Umbilical cord (tissue), 2 donors: ENCODE measurements at places on chromosomes 1 and 21. TPM values are rescaled to one million over a fixed set of nuclear protein-coding genes. Genes with fewer than 3 reads are reported as not detected.
A peak's percentile ranks its signal among the peaks of the same experiment; 100 is the strongest.

Gene DIO1
- total RNA-seq = not detected

Gene ROR1
- total RNA-seq = 22.4 TPM

Gene FAM151A
- total RNA-seq = not detected

Gene INAVA
- 3.6 TPM for total RNA-seq

Gene SLC45A1
- total RNA-seq = 1.2 TPM

Gene DRAXIN
- total RNA-seq = 1.4 TPM

Gene HJV
- total RNA-seq = not detected

Gene OTUD7B
- total RNA-seq = 16.4 TPM

- DNase-seq = no peak
These were observed 1.8 kb downstream of the OR10J1 start for GRCh38 chr1:159441360-159441759.

GRCh38 chr1:85584923-85585322 lies 4.4 kb downstream of the CCN1 start:
- no peak for DNase-seq

DNA sequence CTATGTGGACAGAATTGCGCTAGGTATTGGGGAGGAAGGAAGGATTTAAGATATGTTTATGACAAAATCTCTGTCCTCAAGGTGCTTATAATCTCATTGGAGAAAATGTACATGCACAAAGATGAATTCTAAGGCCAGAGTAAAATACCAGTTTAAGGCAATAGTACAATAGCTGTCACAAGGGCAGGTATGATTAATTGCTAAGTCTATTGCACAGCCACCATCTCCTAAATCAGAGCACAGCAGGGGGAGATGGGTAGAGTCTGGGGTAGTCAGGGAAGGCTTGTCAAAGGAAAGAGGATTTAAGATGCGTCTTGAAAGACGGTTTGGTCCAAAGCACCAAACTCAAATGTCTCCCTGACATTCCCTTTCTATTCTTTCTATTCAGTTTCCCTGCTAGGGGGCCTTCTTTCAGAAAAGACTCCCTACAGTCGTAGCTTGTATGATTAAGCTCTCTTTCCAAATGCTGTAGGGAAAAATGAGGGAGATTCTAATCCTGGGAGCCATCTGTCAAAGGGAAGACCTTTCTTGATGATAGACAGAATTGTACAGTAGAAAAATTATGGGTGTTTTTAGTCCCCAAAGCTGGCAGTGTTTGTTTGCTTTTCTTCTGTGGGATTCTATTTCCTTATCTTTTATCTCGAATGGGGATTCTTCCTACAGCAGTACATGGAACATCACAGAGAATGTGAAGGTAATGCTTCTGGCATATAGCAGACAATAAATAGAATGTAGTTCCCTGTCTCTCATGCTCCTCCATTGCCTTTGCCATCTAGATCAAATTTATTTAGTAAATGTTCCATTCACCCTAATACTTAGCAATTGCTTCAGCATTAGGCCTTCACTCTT lies 107.6 kb upstream of the NFIA start:
- DNase-seq = no peak

DNA sequence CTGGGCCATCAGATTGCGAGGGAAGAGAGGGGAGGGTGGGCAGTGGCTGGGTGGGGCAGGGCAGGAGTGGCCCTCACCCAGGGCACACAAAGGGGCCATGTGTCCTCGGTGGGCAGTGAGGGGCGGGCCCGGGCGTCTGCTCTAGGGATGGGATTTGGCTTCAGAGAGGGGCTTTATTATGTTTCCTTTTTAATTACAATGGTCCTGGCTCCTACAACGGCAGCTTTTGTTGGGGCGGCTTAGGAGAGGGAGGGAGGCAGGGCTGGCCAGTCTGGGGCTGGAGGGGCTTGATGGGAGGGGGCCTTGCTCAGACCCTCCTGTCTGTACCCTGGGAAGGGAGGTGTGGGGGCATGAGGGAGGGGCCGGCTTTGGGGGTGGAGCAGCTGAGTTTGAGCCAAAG lies 102.8 kb upstream of the WNT4 start:
- no peak for DNase-seq

- DNase-seq = no peak
These were observed 61.1 kb downstream of the UBE2T start for GRCh38 chr1:202280595-202280994.

DNA sequence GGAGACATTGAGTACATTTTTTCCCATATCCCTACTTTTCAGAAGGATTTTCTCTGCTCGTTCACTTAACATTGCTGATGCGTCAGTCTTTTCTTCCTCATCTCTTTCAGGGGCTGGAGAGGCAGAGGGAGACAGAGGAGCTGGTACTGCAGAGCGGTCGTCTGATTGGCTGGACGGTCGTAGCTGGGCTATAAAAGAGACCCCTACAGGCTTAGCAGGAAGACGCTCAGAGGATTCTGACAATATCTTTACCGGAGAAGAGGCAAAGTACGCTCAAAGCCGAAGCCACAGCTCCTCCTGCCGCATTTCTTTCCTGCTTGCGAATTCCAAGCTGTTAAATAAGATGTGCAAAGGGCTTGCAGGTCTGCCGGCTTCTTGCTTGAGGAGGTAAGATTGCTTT lies at the start of gene RGS4:
RGS4 (plus strand) TSS at position 220 of the 400 bp plus-strand sequence; CDS start at position 344, 124 bp downstream.
- DNase-seq = peak; percentile 96

GRCh38 chr1:242854466-242854865 lies 330.0 kb upstream of the PLD5 start:
- DNase-seq = no peak

GRCh38 chr1:197774466-197775281 lies 606 bp downstream of the DENND1B start:
- peak; percentile 60 for DNase-seq

DNA sequence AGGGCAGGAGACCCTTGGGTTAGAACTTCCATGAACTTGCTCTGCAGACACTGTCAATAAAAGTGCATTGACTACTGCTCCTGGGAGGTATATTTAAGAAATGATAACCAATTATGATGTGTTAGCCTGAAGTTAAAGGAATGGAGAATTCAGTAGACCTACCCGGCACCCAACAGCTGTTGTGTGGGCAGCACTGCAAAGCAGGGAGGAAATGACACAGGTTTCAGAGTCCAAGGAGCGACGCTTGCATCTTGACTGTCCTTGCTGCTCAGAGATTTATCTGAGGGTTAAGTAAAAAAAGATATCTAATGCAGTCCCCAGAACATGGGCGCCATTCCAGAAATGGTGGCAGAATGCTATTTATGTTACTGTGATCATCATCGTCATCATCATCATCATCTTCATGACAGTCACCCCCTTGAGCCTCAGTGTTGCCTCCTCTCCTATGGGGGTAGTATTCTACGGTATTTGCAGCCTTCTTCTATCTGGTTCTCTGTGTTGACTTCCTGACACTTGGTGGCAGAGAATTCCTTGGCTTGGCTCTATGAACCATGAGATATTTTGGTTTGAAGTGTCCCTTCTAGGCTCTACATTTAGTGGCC lies 225.9 kb downstream of the KAZN start:
- no peak for DNase-seq

- DNase-seq = no peak
These were observed 22.7 kb downstream of the SERBP1 start for GRCh38 chr1:67407498-67407897.
